ENCODE measurements at places on chromosomes 1 and 21.

DNA sequence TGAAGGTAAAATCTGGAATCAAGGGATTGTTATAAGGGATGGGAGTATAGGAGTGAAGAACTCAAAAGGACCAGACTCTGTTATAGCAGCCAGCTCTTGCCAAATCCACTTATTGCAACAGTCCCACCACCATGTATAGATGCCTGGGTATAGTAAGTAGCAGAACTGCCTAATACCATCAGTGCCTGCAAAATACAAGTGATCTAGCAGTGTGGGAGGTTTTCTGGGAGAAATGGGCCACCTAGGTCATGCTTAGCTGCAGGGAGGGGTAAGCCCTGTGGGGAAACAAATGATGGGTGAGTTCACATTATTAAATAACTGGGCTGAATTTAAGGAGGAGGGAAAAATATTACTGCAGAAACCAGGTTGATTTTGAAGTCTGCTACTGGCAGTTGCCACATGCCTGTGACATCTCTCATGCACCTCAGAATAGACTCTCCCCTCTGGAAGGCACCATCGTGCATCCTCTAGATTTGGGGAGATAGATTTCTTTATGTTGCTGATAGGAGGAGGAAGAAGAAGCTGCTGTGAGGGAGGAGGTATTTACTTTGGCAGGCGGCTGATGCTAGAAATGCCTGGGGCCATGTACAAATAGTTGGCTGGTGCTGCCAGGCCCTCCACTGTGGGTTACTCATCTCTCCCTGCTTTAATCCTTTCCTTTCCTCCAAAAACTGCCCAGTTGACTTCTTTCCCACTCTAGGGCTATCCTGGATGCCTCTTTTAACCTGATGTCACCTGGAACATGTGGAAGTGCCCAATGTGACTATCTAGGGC lies 27.5 kb downstream of the HLX start:
- no peak for DNase-seq

DNA sequence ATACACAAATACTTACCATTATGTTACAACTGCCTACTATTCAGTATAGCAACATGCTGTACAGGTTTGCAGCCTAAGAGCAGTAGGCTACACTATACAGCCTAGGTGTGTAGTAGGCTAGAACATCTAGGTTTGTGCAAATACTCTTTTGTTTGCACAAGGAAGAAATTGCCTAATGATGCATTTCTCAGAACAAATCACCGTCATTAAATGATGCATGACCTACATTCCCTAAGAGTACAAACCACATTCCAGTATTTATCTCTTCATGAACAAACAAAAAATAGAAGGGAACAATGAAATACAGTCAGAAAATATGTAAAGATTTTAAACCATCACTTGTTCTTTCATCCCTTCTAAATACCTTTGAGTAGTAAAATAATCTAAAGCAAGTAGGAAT lies 109.7 kb upstream of the HP1BP3 start:
- DNase-seq: no peak

GRCh38 chr1:203281851-203282661 lies 23.3 kb upstream of the BTG2 start:
- DNase-seq: no peak

GRCh38 chr1:9062021-9062471 lies 7.4 kb downstream of the SLC2A5 start:
- no peak for DNase-seq

DNA sequence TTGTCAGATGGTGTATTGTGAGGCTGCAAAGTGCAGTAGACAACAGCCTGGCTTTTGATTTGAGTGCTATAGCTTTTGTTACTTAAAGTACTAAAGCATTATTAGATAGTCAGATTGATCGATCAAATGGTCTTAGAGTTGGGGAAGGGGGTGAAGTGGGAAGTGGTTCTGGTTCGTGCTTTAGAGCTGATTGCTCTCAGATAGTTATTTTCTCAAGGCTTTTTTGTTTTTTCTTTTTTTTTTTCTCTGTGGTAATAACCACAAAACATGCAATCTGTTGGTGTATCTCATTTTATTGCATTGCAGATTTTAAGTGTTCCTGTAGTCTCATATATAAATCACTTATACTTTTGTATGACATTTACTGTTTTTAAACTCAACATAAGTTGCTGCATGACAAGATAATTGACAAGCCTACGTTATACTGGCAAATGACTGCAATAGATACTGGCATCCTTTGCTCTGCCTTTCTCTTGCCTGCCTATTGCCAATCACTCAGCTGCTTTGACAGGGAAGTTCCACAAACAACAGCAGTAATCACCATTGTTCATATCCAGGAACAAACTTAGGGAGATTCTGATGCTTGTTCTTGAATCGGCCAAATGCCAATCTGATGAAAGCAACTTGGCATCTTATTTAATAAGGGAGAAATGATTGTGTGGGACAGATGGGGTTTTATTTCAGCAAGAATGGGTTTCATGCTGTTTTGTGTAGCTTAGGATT lies 125.0 kb upstream of the B3GALT2 start:
- no peak for DNase-seq

DNA sequence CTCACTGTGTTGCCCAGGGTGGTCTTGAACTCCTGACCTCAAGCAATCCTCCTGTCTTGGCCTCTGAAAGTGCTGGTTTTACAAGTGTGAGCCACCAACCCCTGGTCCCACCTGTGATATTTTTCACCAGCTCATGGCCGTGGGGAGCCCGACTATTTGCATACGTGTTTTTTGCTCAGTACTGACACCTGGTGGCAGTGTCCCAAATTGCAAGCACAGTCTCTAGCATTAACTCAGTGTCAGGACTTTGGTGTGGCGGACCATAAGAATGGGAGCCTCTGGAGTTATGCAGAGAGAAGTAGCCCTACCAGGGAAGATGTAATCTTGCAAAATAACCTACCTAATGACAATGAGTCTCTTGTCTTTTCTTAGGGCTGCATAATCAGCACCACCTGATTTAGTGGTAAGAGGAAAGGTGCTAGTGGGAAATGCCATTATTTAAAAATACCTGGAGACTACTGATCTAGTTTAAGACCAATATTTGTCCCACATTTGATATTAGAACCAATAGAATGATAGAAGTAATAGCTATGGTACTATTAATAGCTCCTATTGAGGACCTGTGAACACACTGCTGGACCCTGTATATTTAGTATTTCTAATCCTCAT lies 305.4 kb downstream of the DISC1 start:
- peak; percentile 45 for DNase-seq

GRCh38 chr1:999725-1000356 lies at the start of gene HES4:
Gene HES4 (minus strand): TSS chr1:1000097. CDS start chr1:999973, 124 bp downstream.
- peak; percentile 54 for DNase-seq

DNA sequence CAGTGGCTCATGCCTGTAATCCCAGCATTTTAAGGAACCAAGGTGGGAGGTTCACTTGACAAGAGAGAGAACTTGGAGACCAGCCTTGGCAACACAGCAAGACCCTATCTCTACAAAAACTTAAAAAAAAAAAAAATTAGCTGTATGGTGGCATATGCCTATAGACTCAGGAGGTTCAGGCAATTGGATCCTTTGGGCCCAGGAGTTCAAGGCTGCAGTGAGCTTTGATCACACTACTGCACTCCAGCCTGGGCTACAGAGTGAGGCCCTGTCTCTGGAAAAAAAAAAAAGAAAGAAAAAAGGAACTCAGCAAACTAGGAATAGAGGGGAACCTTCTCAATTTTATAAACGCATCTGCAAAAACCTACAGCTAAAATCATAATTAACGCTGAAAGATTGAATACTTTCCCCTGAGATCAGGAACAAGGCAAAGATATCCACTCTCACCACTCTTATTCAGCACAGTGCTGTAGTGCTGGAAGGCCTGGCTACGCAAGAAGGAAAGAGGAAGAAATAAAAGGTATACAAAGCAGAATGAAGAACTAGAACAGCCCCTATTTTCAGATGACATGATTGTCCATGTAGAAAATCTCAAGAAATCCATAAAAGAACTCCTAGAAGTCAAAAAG lies 21.6 kb downstream of the HSF2BP start:
- no peak for DNase-seq

DNA sequence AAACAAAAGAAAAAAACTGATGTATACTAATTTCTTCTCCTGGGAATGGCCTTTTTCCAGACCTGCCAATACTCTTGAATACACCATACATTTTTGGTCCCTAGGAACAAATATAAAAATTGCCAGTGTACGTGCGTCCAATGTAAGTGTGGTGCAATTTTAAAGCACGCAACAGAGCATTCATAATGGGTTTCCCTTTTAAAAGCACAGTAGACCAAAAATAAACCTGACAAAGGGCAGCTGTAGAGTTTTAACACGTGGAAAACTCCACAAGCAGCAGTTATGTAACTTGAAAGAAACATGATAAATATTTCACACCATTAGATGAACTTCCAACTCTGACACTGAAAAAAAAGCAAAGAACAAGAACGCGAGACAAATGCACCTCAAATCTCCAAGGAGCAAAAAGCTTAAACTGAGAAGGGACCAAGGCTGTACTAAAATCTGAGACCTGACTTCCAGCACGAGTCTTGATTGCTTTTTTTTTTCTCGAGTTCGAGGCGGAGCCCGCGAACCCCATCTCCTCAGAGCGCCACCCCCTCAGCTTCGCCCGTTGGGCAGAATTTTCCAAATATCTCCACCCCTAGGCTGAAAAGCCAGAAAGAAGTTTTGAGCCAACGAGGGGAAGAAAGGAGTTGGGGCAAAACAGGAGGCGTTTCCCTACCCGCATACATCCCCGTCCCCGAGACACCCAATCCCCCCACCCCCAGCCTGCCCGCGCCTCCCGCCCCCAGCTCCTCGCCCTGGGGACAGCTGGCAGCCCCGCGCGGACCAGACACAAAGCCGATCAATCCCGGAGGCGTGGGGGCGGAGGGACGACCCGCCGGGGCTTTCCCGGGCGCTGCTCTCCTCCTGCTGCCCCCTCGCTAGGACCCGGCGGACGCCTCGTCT lies at the start of gene JAM2:
TSS of gene JAM2 (plus strand) at position 599 of the 891 bp plus-strand sequence. CDS start 564 bp downstream, outside the sequence.
- no peak for DNase-seq

DNA sequence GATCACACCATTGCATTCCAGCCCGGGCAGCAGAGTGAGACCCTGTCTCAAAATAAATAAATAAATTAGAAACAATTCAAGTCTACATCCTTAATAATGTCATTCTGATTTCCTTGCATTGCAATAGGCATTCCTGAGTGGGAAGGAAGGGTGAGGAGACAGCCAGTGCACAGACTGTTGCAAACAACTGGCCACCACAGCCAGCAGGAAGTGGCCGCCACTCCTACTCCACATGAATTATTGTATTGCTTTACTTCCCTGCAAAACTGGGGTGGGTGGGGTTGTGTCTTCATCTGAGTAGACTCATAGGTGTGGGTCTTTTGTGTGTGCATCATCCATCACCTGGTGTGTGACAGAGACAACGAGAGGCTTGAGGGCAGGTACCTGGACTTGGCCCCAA lies 60.1 kb downstream of the OPTC start:
- DNase-seq: no peak

GRCh38 chr1:105894006-105894405 lies 1162.5 kb upstream of the PRMT6 start:
- DNase-seq: no peak

DNA sequence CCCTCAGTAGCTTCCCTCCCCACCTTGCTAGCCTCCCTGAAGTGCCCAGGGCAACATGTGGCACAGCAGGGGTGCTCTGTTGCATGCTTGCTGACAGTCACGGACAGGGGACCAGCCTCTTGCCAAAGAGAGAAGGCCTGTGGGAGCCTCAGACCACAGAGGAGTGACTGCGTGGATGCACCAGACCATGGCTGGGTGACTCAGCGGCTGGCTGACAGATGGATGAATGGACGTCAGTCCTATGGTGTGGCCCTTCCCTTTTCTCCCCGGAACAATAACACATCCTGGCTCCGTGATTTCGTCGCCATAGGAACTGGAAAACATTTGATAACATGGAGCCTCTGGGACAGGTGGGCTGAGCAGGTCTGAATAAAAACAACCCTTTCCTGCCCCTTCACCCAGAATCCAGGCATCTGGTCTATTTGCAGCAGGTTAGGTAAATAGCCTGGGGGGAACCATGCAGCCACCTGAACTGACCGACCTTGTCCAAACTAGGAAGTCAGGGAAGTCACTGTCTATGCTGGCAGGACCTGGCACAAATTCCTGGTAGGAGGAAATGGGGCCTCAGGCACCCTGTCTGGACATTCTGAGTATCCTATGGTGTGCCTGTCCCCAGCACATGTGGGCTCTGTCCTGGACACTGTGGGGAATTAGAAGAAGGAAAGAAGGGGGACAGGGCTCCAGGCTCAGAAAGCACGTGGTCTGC lies 53.3 kb downstream of the NENF start:
- DNase-seq: peak; percentile 37

DNA sequence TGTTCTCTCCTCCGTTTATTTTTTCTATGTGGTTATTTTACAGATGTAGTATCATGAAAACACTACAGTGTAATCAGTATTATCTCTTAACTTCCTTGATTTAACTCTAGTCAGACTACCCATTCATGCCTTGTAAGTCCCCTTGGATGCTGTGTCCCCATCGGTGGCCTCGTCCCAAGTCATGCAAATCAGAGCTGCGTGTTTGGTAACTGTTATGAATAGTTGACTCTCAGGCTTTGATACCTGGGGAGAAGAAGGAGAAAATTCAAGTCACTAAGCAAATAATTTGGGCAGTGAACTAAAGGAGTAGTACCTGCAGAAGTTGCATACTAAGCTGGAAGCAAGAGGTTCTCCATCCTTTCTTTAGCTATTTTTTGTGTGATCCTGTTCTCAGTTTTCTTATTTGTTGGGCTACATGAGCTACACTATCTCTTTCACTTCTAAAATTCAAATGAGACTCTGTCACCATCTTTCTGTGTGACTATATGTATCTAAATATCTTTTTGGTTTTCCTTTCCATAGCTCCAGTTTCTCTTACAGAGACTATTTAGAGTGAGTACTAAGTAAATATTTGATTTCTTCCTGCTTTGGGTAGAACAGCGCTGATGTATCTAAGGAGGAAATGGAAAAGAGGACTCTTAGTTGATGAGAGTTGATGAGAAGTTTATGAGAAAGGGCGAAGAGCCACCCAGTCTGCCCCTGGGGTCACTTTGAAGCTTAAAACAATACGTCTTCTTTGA lies 50.9 kb downstream of the VANGL2 start:
- no peak for DNase-seq

- no peak for DNase-seq
Measured at GRCh38 chr1:201560328-201561194, 21.6 kb downstream of the NAV1 start.

DNA sequence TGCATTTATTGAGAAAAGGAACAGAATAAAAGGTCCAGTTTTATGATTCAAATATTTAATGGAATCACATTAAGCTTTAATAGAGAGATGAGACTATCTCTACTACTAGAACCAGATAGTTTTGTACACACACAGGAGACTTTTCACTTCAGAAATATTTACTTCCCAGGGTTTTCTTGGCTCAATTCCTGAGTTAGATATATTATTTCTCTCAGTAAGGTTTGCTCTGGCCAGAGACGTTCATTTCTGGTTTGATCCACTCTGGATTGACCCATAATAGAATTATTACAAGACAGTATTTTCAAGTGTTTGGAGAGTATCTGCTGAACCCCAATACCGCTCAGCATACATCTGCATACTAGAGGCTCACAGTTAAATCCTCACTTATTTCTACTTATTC lies 1.3 kb upstream of the RCOR3 start:
- no peak for DNase-seq

DNA sequence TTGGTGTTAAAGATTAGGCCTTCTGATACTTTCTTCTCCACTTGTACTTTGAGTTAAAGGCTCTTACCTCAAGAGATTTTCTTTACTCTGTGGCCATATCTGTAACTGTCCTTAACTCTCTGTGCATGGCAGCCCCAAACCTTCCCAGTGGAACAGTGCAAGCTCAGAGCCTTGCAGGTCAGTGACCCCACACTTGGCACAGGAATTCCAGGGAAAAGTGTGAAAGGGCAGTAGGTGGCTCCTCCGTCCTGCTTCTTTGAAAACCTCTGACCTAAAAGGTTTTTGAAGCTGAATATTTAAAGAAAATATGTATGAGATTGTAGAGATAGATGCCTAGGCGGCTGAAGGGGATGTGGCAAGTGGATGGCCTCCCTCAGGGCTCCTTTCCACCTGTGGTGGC lies 26.3 kb downstream of the ITSN1 start:
- no peak for DNase-seq
